ENCODE measurements at places on chromosomes 16 and 17.
A peak's percentile ranks its signal among the peaks of the same experiment; 100 is the strongest.

GRCh38 chr16:3980253-3981111 lies 100.0 kb upstream of the CREBBP start:
- no peak for DNase-seq

DNA sequence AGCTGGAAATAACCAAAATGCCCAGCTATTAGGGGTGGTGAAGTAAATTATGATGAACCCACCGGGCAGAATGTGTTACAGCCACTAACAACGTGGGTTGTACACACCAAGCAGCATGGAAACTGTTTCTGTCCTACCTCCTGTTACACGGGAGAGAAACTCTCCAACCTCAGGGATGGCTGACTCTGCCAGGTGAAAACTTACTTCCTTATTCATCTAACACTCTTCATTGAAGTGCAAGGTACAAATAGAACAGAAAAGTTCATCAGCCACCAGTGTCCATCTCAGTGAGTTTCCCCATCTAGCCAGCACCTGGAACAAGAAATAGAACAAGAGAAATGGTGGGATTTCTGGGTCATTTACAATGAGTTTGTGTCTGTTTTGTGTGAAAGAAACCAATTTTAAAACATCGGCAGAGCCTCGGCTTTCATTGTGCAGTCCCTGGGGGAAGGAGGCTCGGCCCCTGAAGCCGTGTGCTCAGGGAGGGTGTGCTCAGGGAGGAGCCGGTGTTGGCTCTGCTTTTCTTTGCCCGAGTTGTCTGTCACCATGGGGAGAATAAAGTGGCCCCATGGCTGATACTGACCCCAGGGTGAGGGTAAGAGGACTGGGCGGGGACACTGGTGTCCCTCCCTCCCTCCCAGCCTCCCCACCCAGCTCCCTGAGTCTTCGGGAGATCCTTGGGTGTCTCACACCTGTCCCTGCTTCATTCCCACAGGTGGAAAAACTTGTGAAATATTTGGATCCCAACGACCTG lies 39.8 kb downstream of the RAB11FIP4 start:
- DNase-seq, result no peak

GRCh38 chr17:18094409-18094807 lies 6.7 kb downstream of the DRG2 start:
- DNase-seq, result no peak

- peak; percentile 16 for DNase-seq
Observed at GRCh38 chr17:79095345-79096055, 20.9 kb downstream of the ENGASE start.

- no peak for DNase-seq
Observed at GRCh38 chr17:40025991-40026815, 11.0 kb downstream of the CSF3 start.

DNA sequence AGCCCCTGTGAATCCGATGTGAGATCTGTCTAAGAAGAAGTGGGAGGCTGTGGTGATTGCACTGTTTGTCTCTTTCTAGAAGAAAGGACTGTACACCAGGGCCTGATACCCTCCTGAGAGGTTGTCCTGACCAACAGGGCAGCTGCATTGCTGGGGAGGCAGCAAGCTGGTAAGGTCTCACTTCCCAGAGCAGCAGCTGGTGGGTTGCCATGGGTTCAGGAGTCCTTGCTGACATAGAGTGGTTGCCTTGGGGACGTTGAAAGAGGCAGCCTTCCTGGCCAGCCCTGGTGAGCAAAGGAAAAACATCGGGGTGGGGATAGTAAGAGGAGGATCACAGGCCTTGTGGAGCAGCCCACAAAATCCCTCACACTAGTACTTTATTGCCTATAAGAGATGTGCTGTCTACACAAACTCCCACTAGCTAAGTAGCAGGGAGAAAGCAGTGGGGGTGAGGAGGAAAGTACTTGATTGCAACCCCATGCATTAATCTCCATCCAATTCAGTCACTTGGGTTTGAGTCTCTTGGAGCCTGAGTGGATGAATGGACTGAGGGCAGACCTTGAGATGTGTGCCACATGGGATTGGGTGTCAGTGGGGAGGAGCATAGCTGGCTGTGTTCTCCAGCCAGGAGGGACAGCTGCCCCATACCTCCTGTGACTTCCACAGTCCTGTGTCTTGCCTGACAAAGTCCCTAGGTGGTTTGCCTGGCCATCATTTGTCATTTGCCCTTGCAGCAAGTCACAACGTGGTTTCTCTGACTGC lies 143.8 kb upstream of the RPL38 start:
- DNase-seq, result no peak

DNA sequence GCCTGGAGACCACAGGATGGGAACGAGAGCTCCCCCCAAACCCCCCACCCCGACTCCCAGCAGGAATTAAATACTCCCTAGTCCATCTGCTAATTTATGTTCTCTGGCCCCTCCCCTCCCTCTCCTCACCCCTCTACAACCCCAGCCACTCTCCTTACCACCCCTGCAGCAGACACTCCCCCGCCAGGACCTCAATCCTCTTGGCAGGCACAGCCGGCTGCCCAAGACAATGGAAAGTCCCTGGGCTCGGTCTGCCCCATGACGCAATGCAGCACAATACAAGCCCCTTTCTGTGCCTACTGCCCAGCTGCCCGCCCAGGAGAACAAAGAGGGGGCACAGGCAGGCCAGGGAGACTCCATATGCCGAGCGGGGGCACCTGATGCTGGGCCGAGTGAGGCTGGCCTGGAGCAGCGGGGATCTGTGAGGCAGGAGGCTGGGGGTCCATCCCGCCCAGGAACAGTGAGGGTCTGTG lies 30.3 kb upstream of the CDC42EP4 start:
- DNase-seq, result no peak

All from epithelial cell of prostate (primary cell).